ENCODE measurements at places on chromosomes 4 and X.
A peak's percentile ranks its signal among the peaks of the same experiment; 100 is the strongest.

GRCh38 chr4:26104056-26104685 is 190.2 kb downstream of the SMIM20 start:
- DNase-seq, result no peak

DNA sequence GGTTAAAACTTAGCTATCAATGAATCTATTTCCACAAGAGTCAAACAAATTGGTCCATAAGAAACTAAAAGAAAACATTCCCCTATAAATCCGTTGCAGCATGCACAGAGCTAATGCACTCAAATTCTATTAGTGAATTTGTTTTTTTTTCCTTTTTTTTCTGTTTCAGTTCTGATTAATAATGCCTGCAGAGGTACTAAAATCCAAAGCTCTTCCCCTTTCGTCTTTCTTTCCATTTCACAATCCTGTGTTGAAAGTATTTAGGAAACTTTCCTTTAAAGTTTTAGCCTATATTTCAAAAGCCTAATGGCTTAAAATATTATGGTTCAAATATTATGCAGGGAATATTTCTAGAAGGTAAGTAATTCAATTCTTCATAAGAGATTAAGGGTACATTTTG is 45.9 kb upstream of the VEGFD start:
- DNase-seq, result no peak

GRCh38 chr4:39464886-39465501 is 6.1 kb downstream of the LIAS start:
- no peak for DNase-seq

- no peak for DNase-seq
These were observed 85.5 kb downstream of the NFKB1 start for GRCh38 chr4:102586644-102587021.

GRCh38 chrX:47483306-47484268 is 565 bp upstream of the ZNF41 start:
- DNase-seq, result peak; percentile 33

DNA sequence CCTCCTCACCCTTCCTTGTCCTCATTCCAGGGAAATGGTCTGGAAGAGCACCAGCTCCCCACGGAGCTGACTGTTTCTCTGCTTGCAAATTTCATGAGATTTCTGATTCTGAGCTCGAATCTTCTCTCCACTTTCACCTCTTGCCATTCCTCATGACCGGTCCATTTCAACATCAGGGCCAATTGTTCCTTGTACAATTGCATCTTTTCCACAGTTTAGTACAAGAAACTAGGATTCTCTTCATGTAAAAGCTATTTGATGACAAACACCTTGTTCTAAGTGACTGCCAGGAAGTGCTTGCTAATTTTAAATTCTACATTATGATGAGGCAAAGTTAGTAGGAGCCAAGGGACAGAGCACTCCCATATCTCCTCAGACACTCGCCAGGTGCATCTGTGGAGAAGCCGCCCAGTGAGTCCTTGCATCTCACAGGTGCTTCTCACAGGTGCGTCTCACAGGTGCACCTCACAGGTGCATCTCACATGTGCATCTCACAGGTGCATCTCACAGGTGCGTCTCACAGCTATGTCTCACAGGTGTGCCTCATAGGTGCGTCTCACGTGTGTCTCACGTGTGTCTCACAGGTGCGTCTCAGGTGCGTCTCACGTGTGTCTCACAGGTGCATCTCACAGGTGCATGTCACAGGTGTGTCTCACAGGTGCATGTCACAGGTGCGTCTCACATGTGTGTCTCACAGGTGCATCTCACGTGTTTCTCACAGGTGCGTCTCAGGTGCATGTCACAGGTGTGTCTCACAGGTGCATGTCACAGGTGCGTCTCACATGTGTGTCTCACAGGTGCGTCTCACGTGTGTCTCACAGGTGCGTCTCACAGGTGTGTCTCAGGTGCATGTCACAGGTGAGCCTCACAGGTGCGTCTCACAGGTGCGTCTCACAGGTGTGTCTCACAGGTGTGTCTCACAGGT is 3.0 kb upstream of the PDE6B start:
- no peak for DNase-seq

DNA sequence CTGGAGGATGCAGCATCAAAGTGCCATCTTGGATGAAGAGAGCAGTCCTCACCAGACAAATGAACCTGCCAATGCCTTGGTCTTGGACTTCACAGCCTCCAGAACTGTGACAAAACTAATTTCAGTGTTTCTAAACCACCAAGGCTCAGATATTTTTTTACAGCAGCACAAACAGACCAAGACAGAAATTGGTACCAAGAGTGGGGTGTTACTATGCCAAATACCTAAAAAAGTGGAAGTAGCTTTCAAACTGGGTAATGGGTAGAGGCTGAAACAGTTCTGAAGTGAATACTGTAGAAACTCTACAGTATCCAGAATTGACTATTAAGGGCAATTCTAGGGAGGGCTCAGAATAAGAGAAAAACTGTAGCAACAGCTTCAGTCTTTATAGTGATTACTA is 170.8 kb downstream of the STK32B start:
- no peak for DNase-seq

DNA sequence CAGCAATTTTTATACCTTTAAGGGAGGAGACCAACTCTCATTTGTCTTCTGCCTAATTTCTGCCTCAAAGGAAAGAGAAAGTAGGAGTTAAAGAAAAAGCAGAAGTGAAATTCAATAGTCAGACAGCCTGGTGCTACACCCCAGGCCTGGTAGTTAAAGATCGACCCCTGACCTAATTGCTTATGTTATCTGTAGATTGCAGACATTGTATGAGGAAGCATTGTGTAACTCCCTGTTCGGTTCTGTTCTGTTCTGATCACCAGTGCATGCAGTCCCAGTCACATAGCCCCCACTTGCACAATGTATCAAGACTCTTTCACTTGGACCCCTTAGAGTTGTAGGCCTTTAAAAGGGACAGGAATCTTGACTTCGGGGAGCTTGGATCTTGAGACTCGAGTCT is 335.9 kb upstream of the AR start:
- DNase-seq, result no peak

GRCh38 chrX:37785569-37785968 is 5.7 kb downstream of the CYBB start:
- DNase-seq, result no peak

- no peak for DNase-seq
These were observed 1001.2 kb downstream of the STIM2 start for GRCh38 chr4:27861802-27862201.

Measured in DMS79 treated with DMSO at 0.1 percent for 48 hours (cell line).